Pancreas (tissue), 10 donors: ENCODE measurements at places on chromosomes 16 and 17. TPM values are rescaled to one million over a fixed set of nuclear protein-coding genes. Genes with fewer than 3 reads are reported as not detected.
A peak's percentile ranks its signal among the peaks of the same experiment; 100 is the strongest.

- no peaks in the 10 kb centered on the region for H3K27me3 ChIP-seq
- H3K27ac ChIP-seq: no peak overlapping the region
- no peak overlapping the region for H3K4me3 ChIP-seq
- no peaks in the 10 kb centered on the region for H3K36me3 ChIP-seq
- no peaks in the 10 kb centered on the region for H3K4me1 ChIP-seq
Observed at GRCh38 chr16:6258056-6258455, 1074.6 kb upstream of the RBFOX1 start.

Gene STAT5A
- total RNA-seq: 13.1 TPM

Gene SALL1
- 0.39 TPM for total RNA-seq

Gene PRSS21
- total RNA-seq: 2.7 TPM

DNA sequence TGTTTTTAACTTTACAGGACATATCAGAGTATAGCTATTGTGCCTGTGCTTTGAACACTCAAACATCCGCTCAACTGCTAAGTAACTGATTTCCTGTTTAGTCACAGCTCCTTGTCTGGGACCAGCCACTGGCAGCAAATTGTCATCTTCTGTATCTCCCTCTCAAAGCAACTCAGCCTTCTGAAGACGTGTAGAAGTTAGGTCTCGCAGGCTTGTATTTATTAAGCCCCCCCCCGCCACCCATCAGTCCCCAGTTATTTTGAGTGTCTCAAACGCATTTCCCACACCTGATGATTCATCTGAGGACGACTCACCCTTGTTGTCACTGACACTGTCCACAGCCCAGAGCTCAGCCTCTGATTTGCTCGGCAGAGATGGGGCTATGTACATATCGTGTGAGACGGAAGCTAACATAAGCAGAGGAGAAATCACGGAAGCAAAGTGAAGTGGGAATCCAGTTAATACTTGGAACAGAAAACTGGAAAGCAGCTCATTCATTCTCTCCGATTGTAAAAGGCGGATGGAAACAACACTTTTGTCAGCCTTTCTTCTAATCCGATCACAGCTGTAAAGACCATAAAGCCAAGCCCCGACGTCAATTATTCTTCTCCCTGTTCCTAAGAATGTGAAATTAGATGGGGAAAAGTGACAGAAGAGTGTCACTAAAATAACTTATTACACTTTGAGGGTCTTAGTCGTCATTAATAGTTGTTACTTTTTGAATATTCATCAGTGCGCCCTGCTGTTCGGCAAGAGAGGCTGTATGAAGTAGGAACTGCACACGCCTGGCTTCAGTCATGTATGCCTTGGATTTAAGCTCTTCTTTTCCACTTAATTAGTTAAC is 64.2 kb downstream of the PITPNC1 start:
- peaks cover 20% of the 10 kb centered on the region for H3K4me1 ChIP-seq
- H3K27ac ChIP-seq: peak overlapping the region; percentile 58
- no peak overlapping the region for H3K4me3 ChIP-seq
- no peaks in the 10 kb centered on the region for H3K36me3 ChIP-seq
- H3K27me3 ChIP-seq: no peaks in the 10 kb centered on the region
- no peak for DNase-seq

Gene HOXB7
- total RNA-seq: 0.37 TPM

Gene KRT39
- total RNA-seq: not detected
